HS-27A (cell line): ENCODE measurements at places on chromosomes 4 and X.

DNA sequence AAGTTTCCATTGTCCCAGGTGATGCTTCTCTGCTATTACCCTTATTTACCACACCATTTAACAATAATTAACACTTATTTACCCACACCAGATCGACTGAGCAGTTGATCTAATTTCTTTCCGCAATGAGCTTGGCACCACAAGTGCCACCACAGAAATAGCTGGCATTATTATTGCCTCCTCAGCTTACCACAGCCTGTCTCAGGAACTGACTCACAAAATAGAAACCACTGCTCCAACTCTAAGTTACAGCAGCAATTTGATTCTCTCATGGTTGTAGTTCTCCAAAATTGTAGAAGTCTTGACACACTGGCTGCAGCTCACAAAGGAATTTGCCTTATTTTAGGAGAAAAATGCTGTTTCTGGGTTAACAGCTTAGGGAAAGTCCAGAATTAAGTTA lies 22.5 kb downstream of the ZNF721 start:
- DNase-seq: no peak

GRCh38 chr4:47852136-47852535 lies 14.3 kb upstream of the CORIN start:
- DNase-seq: no peak

- DNase-seq: no peak
Measured at GRCh38 chrX:148960060-148960459, 459.6 kb downstream of the AFF2 start.

GRCh38 chrX:123968383-123969050 lies 7.0 kb downstream of the STAG2 start:
- DNase-seq: no peak
